NCI-H1092 treated with DMSO at 0.1 percent for 48 hours (cell line): ENCODE measurements at places on chromosomes 7 and 10.

- peak; percentile 9 for DNase-seq
Observed at GRCh38 chr10:22713853-22714478, 412 bp downstream of the PIP4K2A start.

DNA sequence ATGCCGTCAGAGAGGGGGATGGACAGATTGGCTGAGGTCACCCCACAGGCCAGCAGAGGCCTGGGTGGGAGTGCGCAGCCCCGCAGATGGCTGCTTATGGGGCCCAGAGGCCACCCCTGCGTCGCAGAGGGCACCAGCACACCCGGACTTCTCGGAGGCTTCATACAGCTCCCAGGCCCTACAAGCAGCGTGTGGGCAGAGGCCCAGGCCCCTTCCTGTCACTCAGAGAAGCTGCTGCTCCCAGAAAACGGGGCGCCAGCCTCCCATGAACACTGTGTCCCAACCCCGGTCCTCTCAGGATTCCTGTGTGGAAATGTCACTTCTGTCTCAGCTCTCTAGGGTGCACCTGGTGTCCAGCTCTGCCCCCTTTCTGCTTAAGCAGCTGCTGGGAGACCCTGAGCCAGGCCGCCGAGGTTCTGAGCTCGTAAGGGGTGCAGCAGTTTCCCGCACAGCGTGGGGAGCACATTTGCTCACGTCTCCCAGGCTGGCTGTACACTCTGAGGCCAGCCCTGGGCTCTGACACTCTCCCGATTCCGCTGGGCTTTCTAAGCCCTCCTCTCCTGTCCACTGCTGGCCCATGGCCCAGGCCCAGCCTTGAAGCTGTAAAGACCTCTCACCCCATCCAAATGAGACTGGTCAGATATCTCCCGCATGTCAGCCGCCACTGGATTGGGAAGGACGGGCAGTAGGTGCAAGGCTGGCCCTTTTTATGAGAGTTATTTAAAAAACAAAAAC lies 6.8 kb downstream of the GPR146 start:
- DNase-seq, result no peak

GRCh38 chr10:110363572-110364411 lies 59.1 kb upstream of the SMNDC1 start:
- DNase-seq, result peak; percentile 21

- no peak for DNase-seq
Observed at GRCh38 chr7:99129001-99129400, 14.9 kb downstream of the SMURF1 start.

DNA sequence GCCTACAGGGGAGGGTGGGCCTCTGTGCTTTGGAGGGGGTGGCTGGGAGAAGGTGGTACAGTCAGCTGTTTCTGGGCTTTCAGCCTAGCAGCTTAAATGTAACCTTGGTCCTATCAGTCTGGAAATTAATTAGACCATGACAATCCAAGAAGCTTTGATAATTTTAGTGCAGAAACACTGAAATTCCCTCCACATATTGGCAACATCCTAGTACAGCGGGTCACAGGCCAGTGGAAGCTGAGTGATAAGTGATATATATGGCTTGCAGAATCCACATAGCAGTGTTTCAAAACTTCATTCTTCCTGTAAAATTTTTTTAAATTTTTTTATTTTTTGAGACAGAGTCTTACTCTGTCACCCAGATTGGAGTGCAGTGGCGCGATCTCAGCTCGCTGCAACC lies 212.6 kb downstream of the TYW1 start:
- DNase-seq, result no peak

GRCh38 chr7:103947026-103947655 lies 42.3 kb downstream of the RELN start:
- no peak for DNase-seq

- DNase-seq, result no peak
Observed at GRCh38 chr10:80448209-80448942, 5.7 kb upstream of the TSPAN14 start.

DNA sequence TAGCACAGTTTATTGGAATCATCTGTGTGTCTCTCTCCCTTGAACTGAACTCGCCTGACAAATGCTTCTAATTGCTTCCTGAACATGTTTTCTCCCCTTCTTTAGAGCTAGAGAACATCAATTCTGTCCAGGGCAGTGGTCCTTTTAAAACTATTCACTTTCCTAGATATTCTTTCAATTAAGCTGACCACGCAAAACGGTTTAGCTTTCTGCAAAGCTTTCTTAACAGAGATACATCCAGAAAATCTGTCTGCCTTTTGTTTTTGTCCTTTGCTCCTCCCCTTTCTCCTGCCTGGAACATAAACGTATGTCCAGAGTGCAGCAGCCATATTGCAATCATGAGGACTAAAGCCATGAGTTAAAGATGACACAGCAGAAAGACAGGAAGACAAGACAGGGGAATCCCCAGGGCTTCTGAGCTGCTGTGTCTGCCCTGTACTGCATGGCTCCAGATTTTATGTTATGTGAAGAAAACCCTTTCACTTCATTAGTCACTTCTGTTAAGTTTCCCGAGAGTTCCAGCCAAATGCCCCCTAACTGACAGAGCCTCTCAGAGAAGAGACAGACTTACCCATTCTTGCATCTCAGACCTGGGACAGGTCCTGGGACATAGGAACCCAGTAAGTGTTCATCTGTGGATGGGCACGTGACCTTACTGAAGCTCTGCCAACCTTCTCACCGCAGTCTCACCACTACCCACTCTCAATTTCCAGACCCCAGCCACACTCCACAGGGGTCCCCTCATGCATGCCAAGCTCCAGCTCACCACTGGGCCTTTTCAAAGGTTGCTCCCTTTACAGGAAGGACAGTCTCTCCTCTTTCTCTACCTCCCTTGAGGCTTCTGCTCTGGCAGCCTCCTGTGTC lies 35.0 kb upstream of the CPXM2 start:
- DNase-seq, result no peak

DNA sequence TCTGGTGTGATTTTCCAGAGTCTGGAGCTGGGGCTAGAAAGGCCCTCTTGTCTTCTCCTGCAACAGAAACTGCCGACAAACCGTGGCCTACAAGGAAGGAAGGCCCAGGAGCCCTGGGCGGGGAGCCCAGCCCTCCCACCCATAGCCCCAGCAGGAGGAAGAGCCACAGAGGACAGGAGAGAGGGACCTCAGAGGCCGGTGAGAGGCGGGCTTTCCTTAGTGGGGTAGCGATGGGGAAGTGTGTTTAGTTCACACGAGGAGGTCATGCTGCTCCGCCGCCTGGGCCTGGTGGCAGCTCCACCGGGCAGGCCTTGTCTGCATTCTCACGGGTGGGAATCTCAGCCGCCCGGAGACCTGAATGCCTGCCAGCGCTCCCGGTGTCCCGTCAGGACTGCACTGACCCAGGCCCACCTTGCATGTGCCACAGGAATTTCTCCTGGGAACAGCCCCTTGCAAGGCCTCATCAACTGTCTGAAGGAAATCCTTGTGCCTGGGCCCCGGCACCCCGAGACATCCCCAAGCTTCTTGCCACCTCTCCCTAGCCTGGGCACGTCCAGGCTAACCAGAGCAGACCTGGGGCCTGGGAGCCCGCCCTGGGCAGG lies 50.9 kb downstream of the ZNF467 start:
- DNase-seq, result no peak

GRCh38 chr7:7114575-7115291 lies 67.6 kb upstream of the C1GALT1 start:
- peak; percentile 97 for DNase-seq

- no peak for DNase-seq
Observed at GRCh38 chr10:101875068-101875688, 31.6 kb upstream of the KCNIP2 start.

DNA sequence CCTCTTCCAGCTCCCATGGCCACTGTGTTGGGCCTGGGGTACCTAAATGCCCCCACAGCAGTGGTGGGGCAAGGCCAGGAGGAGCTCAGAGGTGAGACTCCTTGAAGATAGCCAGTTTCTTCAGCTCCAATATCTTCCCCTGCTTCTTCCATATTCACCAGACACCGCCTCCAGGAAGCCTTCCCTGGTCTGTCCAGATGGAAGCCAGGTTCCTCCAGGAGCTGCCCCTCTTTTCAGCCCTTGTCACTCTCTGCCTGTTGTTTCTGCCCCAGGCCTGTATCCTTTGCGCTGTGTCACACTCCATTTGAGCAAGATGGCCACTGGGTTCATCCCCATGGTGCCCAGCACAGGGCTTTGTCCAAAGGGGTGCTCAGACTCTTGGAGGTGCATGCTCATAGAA lies 127.7 kb downstream of the MYL10 start:
- no peak for DNase-seq

DNA sequence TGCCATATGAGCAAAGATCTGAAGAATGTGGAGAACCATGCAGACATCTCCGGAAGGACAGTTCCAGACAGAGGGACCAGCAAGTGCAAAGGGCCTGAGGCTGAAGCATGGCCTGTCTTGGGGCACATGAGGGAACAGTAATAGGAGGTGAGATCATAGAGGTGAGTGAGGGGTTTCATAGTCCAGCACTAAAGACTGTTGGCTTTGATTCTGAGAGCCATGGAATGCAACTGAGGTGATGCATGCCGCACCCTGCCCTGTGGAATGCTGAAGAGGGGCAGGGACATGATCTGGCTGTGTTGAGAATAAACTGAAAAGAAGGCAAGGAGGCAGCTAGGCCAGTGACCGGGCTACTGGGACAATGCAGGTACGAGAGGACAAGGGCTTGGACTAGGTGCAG lies 253.1 kb upstream of the KLF14 start:
- no peak for DNase-seq

GRCh38 chr10:123331438-123331837 lies 177.2 kb downstream of the BUB3 start:
- DNase-seq, result peak; percentile 25

DNA sequence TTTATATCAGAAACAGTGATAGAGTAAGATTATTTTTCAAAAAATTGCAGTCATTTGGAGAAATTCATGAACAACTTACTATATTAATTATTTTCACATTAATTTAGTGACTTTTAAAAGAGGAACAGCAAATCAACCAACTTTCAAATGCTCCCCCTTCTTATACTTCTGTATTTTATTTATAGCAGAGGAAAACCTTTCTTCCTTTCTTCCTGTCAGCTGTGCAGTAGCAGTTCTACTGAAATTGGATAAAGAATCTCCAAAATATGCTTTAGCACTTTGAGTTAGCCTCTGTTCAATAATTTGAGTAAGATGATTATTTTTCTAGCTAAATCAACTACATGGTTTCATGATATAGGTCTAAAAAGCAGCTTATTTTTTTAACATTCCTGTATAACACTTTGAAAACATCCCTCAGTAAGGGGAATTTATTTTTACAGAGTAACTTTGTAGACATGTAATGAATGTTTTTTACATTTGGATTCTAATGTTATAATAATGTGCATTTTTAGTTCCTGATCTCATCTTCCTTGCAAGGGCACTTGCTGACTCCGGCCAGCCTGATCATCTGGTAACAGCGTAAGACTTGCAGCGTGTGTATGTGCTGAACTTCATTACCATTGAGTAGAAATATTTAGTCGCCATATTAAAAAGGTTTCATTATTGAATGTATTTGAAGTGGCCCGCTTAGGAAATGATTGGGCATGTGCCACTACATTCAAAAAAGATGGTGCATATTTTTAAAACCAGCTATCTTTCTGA lies 158.3 kb upstream of the HDAC9 start:
- no peak for DNase-seq

DNA sequence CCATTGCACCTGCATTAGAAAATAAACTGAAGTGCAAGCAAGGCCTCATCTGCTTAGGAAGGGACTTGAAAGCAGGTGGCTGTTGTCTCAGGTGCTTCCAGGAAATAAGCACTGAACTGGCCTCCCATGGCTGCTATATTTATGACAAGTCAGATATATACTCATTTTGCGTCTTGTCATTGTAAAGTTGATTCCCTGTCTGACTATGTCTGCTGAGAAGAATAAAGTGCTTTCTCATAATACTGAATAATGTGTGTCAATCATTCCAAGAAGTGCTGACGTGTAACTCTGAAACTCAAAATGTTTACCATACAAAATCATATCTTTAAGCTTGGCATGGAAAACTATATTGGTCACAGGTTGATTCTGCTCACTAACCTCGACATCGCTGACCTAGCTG lies 44.9 kb upstream of the SVOPL start:
- DNase-seq, result no peak

DNA sequence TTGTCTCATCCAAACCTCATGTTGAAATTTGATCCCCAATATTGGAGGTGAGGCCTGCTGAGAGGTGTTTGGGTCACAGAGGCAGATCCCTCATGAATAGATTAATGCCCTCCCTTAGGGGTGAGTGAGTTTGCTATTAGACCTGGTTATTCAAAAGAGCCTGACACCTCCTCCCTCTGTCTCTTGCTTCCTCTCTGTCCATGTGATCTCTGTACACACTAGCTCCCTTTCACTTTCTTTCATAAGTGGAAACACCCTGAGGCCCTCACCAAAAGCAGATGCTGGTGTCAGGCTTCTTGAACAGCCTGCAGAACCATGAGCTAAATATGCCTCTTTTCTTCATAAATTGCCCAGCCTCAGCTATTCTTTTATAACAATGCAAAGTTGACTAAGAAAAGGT lies 447.1 kb downstream of the MDFIC start:
- no peak for DNase-seq

DNA sequence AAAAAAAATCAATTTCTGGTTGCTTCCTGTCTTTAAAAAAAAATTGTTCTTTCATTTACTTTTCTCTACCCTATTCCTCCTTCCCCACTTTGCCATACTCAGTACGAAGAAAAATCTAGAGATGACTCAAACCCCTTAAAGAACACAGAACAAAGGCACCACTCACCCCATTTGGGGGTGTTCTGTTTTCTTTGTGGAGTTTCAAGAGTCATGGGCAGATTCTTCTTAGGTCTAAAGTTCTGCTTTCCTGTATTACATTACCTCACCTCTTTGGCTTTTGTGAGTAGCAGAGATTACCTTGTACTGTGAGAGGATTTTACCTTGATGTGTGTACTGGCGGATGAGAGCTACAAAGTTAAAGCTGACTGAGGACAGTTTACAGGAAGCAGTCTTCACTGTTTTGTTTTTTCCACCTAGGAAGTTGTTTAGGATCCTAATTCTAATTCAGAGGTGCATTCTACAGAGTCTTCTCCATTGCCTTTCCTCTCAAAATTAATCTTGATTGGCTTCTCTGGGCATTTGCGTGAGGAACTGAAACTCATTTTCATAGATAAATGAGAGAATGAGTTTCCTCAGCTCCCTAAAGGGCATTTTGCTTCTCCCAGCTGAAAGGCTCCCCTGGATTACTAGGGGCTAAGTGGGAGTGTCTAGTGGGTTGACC lies 20.7 kb downstream of the AVL9 start:
- no peak for DNase-seq

DNA sequence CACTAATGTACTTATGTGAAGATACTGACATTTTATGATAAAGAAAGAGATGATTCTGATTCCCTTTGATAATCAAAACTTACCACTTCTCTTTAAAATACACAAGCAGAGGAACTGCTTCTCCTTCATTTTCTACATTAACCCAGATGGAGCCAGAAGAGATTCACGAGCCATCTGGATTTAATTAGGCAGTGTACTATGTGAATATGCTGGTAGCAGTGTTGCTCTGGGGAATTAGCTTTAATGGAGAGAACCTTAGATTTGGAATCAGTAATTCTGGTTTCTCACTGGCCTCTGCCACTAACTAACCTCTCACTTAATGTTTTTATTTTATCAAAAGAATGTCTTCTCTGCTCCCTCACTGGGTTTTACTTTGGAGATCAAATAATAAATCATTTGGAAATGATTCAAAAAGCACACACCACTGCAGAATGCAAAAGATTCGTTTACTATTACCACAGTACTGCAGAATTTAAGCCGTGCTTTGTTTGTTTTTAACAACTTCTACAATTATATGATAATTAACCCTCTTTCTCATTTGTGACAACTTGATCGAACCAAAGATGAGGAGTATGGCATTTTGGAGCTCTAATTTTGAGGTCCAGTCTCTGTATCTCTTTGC lies 77.5 kb upstream of the PHYHIPL start:
- peak; percentile 26 for DNase-seq

- DNase-seq, result no peak
Observed at GRCh38 chr7:24896031-24896501, 83.9 kb downstream of the OSBPL3 start.

- no peak for DNase-seq
Observed at GRCh38 chr10:49767752-49768151, 5.6 kb upstream of the OGDHL start.
